ENCODE measurements at places on chromosomes 2 and 18.

GRCh38 chr2:16728351-16729136, 62.9 kb upstream of the CYRIA start:
- no peak for DNase-seq

DNA sequence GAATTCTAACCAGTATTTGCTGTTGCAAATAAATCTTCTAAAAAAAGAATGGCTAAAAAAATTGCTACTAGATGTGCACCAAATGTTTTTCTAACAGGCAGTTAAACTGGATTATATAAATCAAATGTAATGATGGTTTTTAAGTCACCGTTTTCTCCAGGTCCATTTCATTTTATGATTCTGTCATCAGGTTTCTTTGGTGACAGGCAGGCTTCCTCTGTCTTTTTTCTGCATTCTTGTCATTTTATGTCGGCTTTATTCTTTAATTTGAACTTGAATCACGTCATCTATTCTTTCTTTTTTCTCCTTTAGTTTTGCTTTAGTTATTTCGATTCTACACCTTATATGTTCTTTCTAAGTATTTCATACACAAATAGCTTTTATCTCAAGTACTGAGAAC, 212.5 kb downstream of the SOCS6 start:
- DNase-seq, result no peak

DNA sequence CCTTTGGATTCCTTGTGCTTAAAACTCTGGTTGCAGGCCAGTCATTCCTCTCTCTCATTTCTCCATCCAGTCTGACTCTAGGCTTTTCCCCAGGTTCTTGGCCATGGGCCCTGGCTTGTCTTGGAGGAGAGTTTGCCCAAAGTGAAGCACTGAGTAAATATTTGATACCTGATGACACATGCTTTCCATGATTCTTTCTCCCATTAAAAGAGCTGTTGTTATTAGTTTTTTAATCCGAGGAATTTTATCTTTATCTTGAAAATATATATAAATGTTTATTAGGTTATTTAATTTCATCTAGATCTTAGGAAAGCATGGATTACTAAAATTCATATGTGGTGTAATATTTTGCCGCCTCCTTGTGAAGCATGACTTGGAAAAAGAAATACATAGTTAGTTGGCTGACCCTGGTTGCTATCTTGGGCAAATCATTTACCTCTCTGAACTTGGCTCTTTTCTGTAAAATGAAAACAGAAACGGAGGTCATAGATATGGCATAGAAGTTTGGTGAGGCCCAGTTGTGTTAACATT, 650.1 kb downstream of the SLC4A3 start:
- DNase-seq, result no peak

DNA sequence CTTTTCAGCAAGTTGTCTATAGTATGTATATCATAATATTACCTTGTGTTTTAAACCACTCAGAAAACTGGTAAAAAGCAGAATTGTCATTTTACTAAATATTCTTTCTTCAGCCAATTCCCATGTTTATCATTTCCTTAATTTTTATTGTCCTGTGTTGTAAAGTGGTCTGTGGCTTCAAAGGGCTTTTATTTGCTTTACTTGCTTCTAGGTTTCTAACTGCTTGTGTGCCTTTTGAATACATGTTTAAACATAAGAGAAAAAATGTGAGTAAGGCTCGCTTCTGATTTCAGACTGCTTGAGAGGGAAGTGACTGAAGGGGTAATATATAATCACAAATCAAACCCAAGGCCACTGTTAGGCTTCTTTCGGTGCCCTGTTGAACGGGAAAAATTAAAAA, 407.5 kb upstream of the NRP2 start:
- DNase-seq, result no peak

GRCh38 chr18:75829091-75829490, 401.6 kb upstream of the SMIM21 start:
- DNase-seq, result no peak
